ENCODE measurements at places on chromosomes 3 and 15.

- no peak for DNase-seq
Observed at GRCh38 chr15:73338606-73339374, 30.0 kb downstream of the HCN4 start.

DNA sequence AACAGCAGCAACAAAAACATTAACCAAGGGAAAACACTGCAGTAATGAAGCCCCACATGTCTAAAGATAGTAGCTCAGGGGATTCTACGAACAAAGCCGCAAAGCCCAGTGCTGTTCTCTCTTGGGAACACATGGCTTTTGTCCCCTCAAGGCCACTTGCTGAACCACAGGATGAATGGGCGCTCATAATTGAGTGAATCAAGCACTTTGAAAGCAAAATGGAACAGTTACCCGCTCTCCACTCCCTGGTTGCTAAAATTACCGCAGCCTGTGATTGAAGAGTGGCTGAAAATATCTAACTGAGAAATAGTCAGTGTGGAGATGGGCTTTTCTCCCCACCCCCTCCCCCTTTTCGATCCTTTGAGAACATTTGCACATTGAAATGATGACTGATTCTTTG lies 39.6 kb downstream of the RASGRF1 start:
- no peak for DNase-seq

GRCh38 chr3:73243740-73244139 lies 182.3 kb downstream of the EBLN2 start:
- DNase-seq, result no peak

DNA sequence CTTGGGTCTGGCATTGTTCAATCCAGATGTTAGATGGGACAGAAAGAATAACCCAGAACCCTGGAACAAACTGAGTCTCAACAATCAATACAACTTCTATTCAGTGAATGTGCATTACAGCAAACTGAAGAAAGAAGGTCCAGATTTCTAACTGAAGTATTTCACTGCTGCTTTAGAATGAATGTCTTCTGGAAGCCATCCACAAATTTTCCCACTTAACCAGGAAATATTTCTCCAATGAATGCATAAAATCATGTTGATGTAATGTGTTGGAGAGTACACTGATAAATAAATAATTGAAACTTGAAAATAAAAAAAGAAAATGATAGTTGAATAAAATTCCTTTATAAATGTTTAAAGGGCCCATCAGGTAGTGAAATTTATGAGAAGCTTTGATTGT lies 658.6 kb downstream of the ZBBX start:
- DNase-seq, result no peak

GRCh38 chr3:99313485-99313884 lies 324.9 kb upstream of the COL8A1 start:
- DNase-seq, result peak; percentile 47

DNA sequence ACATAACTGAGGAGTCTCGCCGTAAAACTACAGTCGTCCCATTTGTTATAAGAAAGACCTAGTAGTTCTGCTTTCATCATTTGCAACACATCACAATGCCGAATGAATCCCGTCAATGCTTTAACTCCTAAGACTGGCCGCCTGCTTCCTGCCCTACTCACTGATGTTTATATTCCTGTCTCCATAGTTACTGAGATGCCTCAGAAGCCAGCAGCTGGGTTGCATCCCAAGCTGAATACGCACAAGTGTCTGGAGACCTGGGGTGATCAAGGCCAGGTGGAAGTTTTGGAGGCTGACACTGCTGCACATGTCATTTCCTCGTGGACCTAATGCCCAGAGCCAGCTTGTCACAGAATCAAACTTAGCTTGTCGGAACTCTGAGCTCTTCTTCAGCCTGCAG lies 95.2 kb upstream of the UBE2E1 start:
- DNase-seq, result peak; percentile 90

- DNase-seq, result peak; percentile 41
Observed at GRCh38 chr15:89781891-89782618, 5.9 kb downstream of the MESP2 start.

DNA sequence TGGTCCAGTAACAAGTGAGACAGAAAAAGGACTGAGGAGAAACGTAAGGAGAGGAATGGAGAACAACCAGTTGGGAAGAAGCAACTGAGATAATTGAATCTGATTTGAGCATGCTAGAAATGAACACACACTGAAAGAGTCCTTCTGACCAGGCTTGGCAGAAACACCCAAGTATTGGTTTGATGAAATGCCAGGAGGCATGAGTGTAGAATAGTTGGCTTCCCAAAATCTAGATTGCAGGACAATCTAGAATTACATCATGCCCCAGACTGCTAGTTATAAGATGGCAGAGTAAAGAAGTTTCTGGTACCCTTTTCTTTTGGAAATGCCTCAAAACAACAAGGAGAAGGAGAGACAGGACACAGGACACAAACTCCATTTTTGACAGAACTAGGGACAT lies 189.7 kb upstream of the STT3B start:
- no peak for DNase-seq

DNA sequence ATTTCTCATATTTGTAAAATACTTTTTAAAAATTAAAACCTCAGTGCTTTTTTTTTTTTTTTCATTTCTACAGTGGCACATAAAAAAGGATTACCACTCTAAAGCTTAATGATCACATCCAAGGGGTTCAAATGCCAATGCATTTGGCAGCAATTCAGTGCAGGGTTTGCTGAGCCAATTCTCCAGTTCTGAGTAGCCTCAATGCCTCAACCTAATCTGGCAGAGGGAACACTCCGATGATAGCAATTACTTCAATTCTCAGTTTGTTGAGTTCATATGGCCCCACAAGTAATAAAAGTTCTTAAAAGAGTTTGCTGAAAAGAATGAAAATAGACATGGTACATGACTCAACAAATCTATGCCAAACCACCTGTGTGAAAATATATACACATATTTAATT lies 79.3 kb upstream of the RBMS3 start:
- peak; percentile 13 for DNase-seq

- peak; percentile 47 for DNase-seq
Observed at GRCh38 chr3:158912621-158913020, 110.8 kb downstream of the MFSD1 start.

DNA sequence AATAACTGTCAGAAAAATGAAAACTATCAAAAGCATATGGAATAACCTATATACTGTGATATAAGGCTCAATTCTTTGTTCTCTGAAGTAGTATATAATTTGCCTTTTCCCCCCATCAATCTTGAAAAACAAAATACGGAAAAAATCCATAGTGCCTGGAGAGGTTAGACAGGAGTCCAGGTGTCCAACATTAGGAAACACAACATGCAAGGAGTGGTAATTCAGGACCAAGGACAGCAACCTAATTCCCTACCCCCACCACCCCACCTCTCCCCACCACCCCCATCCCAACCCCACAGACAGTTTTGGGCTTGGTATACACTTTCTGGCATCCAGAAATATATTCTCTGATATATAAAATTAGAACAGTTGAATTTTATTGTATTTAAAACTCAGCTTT lies 55.1 kb upstream of the SLC25A26 start:
- DNase-seq, result no peak

GRCh38 chr15:67380921-67381320 lies 126.3 kb downstream of the IQCH start:
- no peak for DNase-seq

DNA sequence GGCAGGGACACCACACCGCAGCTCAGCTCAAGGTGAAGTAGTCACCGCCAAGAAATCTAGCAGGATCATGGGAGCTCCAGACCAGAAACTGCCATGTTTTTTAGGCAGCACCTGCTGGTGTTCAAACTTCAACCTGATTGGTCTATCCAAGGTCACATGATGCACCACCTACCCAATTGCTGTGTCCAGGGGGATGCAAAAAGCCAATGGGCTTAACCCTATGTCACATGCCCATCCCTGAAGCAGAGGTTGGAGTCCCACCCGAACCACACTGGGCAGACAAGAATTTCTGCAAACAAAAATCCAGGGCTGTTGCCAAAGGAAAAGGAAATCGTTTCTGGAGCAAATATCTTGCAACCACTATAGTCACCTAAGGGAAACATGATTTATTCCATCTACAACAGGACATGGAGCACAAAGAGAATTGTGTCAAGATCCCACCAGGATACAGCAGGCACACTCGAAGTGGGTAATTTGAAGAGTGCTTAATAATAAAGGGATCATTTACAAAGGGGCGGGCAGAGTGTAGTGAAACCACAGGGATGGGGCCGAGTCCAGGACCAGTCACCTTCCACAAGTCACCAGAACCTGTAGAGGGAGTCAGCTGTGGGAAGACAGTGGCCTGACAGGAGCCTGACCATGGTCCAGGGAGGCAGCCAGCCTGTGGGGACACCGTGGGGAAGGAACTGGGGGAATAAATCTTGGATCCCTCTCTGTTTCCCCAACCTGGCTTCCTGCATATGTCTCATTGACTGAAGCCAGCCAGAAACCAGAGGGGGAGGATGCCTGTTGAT lies 34.2 kb upstream of the TSEN2 start:
- no peak for DNase-seq

GRCh38 chr15:86743283-86743903 lies 663.7 kb downstream of the AGBL1 start:
- DNase-seq, result no peak

GRCh38 chr3:4855676-4856075 lies 123.6 kb upstream of the BHLHE40 start:
- no peak for DNase-seq

DNA sequence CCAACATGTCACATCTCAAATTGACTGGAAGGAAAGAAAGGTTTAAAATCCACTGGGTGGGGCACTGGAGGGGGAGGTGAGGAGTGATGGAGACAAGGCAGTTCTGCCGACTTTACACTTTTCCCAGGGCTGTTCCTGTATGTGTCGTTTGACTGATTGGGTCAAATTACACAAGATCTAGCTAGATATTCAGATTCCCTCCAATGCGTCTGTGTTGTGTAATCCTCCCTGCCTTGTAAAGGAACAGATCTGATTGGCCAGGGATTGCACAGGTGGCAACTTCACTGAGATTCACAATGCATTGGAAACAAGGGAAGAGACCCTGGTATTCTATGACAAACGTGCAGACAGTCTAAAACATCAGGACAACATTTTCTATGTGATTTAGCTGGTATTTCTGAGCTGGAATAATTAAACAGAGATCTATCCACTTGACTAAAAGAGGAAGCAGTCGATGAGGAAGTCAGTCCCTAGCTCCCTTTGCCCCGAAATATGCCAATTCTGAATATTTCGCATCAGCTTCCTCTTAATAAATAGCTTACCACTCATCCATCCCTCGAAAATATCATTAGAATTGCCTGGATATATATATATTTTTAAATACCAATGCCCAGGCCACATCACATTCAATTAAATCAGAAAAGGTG lies 312.9 kb downstream of the RORA start:
- DNase-seq, result no peak

- no peak for DNase-seq
Observed at GRCh38 chr3:122013448-122013925, 8.6 kb downstream of the ILDR1 start.

DNA sequence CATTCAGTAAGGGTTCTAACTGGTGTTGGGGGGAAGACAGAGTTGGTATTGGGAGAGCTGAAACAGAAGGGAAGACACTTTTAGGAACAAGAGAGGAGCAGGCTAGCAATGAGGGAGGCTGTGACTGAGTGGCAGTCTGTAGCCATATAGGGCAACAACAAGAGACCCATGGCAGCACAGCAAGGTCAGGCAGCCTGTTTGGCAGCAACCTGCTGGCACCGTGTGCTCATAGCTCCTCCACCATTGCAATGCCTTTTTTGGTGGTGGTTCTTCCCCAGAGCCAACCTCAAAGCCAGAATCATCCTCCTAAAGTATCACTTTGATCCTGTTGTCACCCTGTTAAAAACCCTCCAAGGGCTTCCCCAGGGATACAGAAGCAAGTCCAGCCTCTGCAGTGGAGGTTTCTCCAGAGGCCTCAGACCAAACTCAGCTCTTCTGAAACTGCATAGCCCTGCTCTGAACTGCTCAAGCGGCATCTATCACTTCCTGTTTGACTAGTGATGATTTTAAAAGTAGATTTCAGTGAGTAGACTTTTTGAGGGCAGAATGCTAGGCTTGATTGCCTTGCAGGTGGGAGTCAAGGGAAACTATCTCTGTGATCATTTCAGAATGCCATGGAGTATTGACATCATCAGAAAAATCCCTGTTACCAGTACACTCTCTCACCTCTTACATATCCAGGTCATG lies 176.9 kb downstream of the STAC start:
- DNase-seq, result no peak

DNA sequence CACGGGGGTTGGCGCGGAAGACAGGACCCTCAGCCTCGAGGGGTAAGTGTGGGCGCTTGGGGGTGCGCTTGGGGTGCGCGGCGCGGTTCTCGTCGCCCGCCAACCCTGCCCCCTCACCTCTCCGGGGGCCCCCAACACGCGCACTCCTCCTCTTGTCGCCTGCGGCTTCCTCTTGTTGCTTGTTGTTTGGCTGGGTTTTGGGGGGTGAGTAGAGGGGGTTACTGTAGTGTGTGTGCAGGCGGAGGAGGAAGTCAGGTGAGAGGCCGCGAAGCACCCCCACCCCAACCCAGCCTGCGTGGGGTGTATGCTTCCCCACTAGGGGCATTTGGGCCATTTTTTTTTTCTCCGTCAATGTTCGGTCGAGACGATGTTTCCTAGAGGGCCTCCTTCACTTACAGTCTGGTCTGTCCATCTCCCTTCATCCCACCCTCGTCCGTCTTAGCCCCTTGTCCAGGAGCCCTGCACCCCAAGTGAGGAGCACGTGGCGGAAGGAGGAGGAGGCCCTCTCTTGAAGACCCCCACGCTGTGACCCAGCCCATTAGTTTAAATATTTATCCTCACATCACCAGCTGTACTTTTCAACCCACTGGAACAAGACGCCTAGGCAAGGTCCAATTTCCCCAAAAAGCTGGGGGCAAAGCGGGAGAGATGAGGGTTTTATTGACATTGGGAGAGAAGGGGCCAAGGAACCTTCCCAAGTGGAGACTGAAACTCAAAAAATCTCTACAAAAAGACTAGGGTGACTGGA lies 20.4 kb upstream of the SATB1 start:
- no peak for DNase-seq

GRCh38 chr3:118077332-118077731 lies 957.3 kb downstream of the IGSF11 start:
- DNase-seq, result no peak

- DNase-seq, result peak; percentile 5
Observed at GRCh38 chr3:172869368-172869771, 118.8 kb downstream of the ECT2 start.

- DNase-seq, result no peak
Observed at GRCh38 chr3:64148955-64149653, 76.2 kb downstream of the PRICKLE2 start.

DNA sequence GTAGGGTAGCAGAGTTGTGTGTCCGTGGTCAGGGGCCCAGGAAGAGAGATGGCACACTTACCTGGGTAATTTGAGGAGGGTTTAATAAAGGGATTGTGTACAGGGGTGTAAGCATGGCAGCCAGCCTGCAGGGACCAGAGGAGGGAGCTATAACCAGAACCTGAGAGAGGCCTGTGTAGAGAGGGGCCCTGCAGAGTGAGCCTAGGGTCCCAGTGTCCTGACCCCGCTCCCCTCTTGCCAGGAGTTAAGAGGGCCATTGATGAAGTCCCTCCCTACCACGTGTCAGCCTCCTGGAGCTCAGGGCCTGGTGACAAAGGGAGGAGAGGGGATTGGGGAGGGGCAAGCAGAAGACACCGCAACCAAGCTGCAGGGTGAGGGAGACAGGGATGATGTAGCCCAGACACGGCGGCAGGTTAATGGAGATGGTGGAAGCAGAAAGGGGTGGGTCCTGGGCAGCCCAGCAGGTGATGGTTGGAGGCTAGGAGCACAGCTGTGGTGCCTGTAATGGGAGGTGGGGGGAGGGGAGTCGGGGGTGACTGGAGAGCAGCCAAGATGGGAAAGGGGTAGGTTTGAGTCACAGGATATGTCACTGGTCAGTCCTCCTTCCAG lies 165.4 kb upstream of the TOPAZ1 start:
- DNase-seq, result no peak

GRCh38 chr15:66025015-66025452 lies 155.7 kb downstream of the RAB11A start:
- DNase-seq, result no peak
